H1 (cell line): ENCODE measurements at places on chromosomes 1 and 21.

DNA sequence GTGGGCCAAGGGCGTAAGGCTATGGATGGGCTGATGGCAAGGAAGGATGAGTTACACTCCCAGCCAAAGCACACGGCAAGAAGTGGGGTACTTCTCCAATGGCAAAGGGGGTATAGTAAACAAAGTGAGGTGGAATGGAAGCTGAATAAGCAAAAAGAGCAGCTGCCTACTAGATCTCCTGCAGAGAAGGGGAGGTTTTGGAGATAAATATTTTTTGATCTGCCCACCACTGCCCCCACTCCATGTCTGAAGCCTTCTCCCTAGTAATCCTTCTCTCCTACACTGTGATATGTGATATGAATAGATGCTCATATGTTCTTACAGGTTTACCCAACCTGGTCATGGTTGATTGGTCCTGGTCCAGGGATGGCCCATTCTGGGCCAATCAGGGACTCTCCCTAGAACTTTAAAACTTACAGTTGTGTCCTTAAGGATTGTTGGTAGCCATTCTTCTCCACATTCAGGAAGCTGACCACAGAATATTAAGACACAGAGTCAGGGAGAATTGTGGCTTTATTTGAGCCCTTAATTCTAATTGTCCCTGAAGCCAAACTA, 436.8 kb downstream of the OMA1 start:
- no peak for DNase-seq

- DNase-seq = peak; percentile 21
Observed at GRCh38 chr1:236168716-236169429, 26.5 kb downstream of the GPR137B start.

DNA sequence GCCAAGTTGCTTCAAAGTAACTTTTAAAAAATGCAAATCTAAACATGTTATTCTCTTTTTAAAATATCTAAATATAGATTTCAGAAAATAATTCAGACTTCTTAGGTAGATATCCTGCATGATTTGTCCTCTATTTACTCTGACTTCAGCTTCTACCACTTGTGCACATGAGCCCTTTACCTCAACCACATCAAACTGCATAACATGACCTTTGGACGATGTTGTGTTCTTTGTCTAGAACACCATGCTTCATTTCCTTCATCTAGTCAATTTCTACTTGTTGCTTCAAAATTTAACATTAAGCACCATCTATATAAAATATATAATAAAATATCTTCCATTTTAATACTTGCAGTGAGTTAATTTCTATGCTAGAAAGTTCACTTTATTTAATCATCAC, 96.9 kb downstream of the PLPP3 start:
- DNase-seq = no peak

- no peak for DNase-seq
Observed at GRCh38 chr1:246219508-246220030, 287.5 kb downstream of the SMYD3 start.

GRCh38 chr1:110050602-110051261, 16.3 kb downstream of the STRIP1 start:
- DNase-seq = no peak

GRCh38 chr1:101105877-101106276, 80.3 kb upstream of the DPH5 start:
- no peak for DNase-seq

GRCh38 chr1:15501208-15502032, 22.6 kb downstream of the CASP9 start:
- peak; percentile 90 for DNase-seq

- no peak for DNase-seq
Observed at GRCh38 chr1:40606978-40607377, 58.5 kb downstream of the RIMS3 start.

DNA sequence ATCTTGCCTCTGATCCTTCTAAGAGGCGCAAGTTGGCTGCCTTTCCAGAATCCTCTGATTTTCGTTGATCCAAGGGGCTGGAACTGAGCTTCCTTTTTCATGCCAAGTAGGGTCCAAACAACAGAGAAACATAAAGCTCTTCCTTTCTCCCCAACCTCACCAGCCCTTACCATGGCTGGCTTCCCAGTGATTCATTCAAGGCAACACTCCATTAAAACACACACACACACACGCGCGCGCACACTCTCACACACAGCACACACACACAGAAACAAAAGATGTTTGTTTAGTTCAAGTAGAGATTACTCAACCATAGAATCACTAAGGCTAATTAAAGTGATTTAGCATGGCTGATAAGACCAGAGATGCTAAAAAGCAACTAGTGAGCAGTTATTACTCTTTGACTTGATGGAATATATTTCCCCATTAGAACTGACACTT, 13.0 kb upstream of the GUCA2A start:
- no peak for DNase-seq

DNA sequence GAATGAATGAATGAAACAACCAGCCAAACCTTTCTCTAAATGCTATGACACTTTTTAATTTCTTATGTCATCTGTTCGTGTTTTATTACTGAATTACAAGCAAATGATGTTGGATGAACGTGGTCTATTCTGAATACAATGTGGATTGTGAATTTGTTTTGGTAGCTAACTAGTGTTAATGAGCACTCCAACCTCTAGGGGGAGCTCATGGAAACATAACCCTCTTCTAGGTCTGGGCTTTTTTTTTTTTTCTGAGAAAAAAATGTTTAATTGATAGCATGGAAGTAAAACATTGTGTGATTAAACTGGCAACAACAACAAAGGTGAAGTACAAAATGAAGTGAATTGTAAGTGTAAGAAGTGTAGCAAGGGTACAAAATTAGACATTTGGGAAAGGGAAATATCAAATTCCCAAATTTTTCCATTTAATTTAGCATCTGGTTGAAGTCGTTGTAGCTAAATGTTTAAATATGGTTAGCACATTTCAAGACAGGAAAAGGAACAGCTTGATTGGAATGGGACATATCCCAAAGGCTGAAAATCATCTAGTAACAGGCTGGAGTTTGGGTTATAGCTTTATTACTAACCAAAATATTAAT, 42.6 kb upstream of the PTGS2 start:
- DNase-seq = no peak

- no peak for DNase-seq
Observed at GRCh38 chr1:224067621-224068457, 46.1 kb upstream of the FBXO28 start.

DNA sequence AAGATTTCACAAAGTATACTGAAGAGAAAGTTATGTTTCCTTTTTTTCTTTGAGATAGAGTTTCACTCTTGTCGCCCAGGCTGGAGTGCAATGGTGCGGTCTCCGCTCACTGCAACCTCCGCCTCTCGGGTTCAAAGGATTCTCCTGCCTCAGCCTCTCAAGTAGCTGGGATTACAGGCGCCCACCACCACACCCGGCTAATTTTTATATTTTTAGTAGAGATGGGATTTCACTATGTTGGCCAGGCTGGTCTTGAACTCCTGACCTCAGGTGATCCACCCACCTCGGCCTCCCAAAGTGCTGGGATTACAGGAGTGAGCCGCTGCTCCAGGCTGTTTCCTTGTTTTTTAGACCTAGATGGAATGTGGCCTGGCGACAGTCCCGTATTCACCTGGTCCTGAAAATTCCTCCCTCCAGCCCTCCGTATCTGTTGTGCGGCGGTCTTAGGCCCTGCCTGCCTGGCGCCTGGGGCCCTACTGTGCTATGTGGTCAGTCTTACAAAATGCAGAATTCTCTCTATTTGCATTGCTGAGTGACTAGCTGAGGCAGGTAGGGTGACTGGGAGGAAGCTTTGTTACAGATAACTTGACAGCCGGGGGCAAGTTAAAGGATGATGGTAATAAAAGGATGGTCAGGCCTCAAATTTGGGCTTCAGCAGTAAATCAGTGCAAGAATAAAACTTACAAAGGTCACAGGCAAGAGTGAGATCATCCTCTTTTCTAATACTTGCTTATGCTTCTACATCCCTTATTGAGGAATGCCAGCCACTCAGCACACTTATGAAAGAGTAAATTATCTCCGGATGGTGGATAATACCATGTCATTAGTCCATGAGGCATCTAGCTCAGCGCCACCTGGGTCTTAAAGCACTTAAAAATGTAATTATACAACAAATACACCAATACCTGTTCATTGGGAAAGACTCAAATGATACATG, 30.3 kb downstream of the PARK7 start:
- DNase-seq = peak; percentile 90

GRCh38 chr1:188061881-188062280, 1233.1 kb downstream of the PLA2G4A start:
- no peak for DNase-seq

DNA sequence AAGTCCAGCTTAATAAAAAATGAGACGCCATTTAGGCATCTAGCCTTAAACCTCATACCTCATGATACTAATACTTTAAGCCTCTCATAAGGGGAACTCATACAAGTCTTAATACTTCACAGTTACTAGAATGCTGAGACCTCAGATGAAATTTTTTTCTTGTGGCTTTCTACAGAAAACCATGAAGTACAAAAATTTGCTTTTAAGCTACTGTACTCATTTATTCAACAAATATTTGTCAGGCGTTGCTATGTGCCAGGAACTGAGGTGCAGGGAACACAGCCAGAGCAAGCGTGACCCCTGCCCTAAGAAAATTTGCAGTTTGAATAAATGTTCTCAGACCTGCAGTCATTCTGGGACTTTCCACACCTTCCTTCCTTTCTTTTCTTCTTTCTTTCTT, 150.6 kb downstream of the MRPL39 start:
- no peak for DNase-seq

DNA sequence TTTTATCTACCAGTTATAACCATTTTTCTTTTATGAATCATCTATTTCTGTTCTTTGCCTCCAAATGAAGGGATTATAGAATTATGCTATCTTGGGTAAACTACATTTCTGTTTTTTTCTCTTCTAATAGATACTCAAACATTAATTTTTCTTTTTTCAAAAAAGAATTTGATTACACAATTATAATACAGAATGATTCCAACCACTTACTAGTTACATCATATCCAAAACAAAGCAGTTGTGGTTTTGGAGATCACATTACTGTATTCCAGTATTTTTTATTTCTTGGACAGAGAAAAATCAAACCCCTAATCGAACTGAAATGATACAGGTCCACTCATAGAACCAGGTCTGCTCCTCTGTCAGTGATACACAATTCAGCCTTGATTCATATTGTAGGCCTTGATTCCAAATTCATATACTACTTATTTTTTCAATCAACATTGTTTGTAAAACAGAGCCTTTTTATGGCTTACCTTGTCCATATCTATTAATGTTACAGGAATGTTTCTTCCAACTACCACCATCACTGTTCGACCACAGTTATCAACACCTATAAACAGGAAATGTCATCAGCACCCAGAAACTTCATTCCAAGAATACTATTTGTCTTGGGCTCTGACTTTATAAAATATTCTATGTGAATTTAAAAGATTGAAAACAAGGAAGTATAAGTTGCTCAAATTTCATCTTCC, 43.2 kb downstream of the GDAP2 start:
- no peak for DNase-seq

- no peak for DNase-seq
Observed at GRCh38 chr1:223189903-223190724, 47.1 kb upstream of the TLR5 start.

GRCh38 chr1:200982071-200982945, 41.2 kb downstream of the KIF21B start:
- no peak for DNase-seq

GRCh38 chr1:223815020-223815853, 30.5 kb downstream of the TP53BP2 start:
- DNase-seq = no peak

DNA sequence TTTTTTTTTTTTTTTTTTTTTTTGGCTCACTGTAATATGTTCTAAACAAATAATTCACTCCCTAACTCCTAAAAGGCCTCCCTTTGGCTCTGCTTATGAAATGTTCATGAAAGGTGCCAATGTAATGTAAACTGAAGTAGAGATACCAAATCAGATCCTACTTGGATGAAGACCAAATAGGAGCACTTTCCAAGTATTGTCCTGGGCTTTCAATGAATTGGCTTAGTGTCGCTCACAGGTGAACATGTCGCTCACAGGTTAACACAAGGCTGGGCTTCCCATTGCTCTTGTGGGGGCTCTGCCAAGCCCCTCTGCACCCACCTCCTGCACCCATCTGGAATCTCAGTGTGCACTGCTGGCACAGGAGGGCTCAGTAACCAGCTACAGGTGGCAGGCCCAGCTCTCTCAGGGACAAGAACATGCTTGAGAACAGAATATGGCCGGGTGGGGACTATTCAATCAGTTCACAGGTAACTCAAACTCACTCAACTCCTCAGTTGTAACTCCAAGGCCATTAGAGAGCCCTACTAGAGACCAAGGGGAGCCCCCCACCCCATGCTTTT, 10.6 kb upstream of the CD58 start:
- no peak for DNase-seq

DNA sequence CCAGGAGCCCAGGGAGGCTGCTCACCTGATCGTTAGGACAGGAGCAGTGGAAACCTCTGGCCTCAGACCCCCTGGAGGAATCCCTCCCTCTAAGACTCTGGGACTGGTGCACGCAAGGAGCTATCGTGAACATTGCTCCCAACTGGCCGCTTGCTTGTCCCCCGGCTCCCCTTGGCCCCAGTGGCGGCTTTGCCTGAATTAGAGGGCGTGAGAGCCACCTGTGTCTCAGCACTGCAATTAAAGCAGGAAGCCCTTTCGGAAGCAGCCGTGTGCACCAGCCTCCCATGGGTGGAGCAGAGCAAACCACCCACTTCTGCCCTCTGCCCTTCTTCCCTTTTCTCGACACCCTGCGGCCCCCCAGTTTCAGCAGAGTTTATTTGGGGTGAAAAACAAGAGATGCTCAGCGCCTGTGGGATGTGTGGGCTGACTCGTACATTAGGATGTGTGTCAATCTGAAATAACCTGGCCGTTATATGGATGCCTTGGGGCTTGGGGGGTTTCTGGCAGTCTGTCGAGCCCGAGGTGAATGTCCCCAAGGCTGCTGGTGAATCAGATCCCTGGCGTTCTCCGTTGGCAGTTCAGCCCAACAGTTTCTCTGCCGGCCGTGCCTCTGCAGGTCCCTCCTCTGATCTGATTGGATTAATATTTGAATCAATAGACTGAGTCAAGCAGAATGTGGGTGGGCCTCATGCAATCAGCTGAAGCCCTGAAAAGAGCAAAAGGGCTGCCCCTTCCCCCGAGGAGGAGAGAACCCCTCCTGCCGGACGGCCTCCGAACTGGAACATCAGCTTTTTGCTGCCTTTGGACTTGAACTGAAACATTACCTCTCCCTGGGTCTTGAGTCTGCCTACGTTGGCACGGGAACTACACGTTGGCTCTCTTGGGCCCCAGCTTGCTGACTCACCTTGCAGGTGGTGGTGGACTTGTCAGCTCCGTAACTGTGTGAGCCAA, 7.3 kb upstream of the UMODL1 start:
- DNase-seq = no peak
